ENCODE measurements at places on chromosomes 3 and 15.

- H3K27ac ChIP-seq: no peak overlapping the region
- no peaks in the 10 kb centered on the region for H3K27me3 ChIP-seq
- no peak for DNase-seq
- no peaks in the 10 kb centered on the region for H3K36me3 ChIP-seq
- no peak overlapping the region for H3K4me3 ChIP-seq
Observed at GRCh38 chr3:168083906-168084305, 11.8 kb downstream of the GOLIM4 start.

DNA sequence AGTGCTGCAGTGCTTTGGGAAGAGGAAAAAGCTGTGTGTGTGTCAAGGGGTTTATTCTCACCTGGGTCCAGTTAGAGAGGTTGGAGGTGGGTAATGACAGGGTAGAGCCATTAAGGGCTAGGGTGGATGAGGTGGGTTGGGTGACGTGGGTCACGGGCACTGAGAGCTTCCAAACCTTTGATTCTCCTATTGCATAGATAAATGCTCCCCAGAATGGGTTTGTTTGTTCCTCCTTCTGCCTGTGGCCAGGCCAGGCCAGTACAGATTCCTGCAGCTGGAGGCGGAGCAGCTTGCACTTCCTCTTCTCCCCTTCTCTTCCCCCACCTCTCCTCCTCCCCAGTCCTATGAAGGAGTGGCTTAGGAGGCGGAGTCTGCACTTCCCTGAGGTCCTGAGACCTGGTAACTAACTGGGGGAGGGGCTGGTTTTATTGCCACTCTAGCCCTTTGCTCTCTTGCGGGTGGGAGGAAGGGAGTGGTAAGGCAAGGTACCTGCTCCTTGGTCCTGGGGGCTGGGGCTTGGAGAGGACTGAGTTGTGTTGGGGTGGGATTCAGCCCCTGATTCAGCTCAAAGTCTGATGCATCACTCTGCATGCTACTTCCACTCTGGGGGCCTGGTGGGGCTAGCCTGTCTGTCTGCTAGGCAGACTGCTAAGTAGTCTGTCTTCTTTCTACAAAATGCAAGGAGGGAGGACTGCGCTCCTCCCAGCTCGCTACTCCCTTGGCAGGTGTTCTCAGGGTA lies 3.5 kb downstream of the SPINT1 start:
- peak overlapping the region; percentile 91 for H3K27ac ChIP-seq
- no peaks in the 10 kb centered on the region for H3K27me3 ChIP-seq
- H3K4me3 ChIP-seq: peak overlapping the region; percentile 59
- H3K36me3 ChIP-seq: no peaks in the 10 kb centered on the region

- H3K4me3 ChIP-seq: no peak overlapping the region
- H3K4me1 ChIP-seq: peaks cover 27% of the 10 kb centered on the region
- H3K27ac ChIP-seq: no peak overlapping the region
- DNase-seq: no peak
- H3K27me3 ChIP-seq: no peaks in the 10 kb centered on the region
Observed at GRCh38 chr3:155880286-155880685, 9.8 kb downstream of the GMPS start.

GRCh38 chr15:40471808-40472150 lies 995 bp downstream of the CHST14 start:
- no peak for DNase-seq
- H3K27me3 ChIP-seq: no peaks in the 10 kb centered on the region
- H3K36me3 ChIP-seq: no peaks in the 10 kb centered on the region
- peak overlapping the region; percentile 96 for H3K27ac ChIP-seq
- H3K4me3 ChIP-seq: peak overlapping the region; percentile 82
- H3K4me1 ChIP-seq: peaks cover 16% of the 10 kb centered on the region

GRCh38 chr3:41498847-41499246 lies 299.5 kb downstream of the CTNNB1 start:
- H3K27me3 ChIP-seq: no peaks in the 10 kb centered on the region
- H3K36me3 ChIP-seq: no peaks in the 10 kb centered on the region
- peaks cover 8% of the 10 kb centered on the region for H3K4me1 ChIP-seq
- no peak overlapping the region for H3K27ac ChIP-seq
- no peak for DNase-seq

DNA sequence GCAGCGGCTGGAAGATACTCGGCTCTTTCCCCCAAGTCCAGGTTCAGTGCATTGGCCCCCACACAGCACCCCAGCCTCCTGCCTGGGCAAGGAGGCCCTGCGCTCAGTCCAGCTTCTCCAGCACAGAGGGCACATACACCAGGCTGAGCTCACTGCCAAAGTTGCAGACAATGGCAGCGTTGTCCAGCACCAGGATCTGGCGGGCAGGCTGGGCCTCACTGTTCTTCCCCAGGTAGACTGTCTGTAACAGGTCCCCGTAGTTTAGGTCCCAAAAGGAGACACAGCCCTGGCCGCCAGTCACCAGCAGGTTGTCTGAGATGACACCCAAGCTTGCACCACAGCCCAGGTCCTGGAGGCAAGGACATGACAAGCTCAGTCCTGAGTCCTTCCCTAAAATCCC lies 32.9 kb downstream of the PTPN23 start:
- DNase-seq: no peak
- H3K4me3 ChIP-seq: no peak overlapping the region
- H3K4me1 ChIP-seq: no peaks in the 10 kb centered on the region
- peaks cover 64% of the 10 kb centered on the region for H3K36me3 ChIP-seq
- no peak overlapping the region for H3K27ac ChIP-seq

DNA sequence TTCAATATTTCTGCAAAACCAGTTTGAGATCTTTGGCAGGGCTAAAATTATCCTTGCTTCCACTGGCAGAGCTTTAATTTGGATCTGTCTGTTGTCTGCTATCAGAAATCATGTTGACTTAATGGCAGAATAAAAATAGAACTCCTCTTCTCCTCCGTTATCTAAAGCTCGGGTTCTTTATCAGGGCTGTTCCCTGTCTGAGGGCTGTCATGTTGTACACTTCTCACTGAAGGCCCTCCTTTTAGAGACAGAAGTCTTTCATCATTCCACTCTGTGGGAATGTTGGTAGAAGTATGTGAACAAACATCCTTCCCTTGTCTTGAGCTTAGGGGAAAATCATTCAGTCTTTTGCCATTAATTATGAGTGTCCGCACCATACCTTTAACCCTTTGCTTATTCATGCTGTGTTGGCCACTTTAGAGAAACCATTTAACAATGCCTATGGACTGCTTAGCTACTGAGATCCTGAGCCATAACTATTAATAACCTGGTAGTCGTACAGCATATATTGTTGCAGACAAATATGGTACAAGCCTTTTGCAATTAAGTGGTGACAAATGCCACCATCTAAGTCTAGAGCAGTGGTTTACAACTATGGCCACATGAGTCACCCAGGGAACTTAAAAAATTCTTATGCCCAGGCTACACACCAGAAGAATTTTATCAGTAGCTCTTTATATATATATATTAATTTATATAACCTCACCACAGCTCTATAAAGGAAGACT lies 226.0 kb upstream of the TPM1 start:
- no peaks in the 10 kb centered on the region for H3K4me1 ChIP-seq
- no peak overlapping the region for H3K27ac ChIP-seq
- H3K36me3 ChIP-seq: no peaks in the 10 kb centered on the region
- no peaks in the 10 kb centered on the region for H3K27me3 ChIP-seq
- no peak overlapping the region for H3K4me3 ChIP-seq

DNA sequence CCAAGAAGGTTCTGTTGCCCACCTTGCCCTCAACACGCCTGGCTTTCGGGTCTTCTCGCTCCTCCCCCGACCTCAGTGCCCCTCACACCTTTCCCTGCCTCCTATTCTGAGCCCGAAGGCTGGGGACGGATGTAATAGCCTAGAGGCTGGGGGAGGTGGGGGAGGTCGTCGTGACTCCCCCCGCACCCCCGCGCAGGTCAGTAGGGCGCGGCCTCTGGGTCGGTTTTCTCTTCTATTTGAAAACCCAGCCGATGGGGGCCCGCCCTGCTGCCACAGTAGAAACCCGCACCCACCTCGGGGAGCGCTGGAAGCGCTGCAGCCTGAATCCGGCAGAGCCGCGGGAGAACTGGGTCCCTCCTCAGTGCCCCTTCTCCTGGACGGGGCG lies 1.0 kb upstream of the RBPMS2 start:
- H3K27ac ChIP-seq: peak overlapping the region; percentile 87
- H3K27me3 ChIP-seq: no peaks in the 10 kb centered on the region
- no peaks in the 10 kb centered on the region for H3K36me3 ChIP-seq
- no peak for DNase-seq

GRCh38 chr3:74273555-74274402 lies 340.7 kb downstream of the CNTN3 start:
- DNase-seq: no peak
- no peaks in the 10 kb centered on the region for H3K36me3 ChIP-seq
- H3K4me1 ChIP-seq: no peaks in the 10 kb centered on the region
- H3K27ac ChIP-seq: no peak overlapping the region
- H3K27me3 ChIP-seq: no peaks in the 10 kb centered on the region

GRCh38 chr3:172315401-172316091 lies 132.7 kb downstream of the GHSR start:
- no peak for DNase-seq
- H3K27ac ChIP-seq: no peak overlapping the region

- H3K4me3 ChIP-seq: no peak overlapping the region
- H3K27ac ChIP-seq: no peak overlapping the region
- no peaks in the 10 kb centered on the region for H3K36me3 ChIP-seq
- DNase-seq: no peak
Observed at GRCh38 chr3:111519178-111519855, 22.7 kb upstream of the CD96 start.

DNA sequence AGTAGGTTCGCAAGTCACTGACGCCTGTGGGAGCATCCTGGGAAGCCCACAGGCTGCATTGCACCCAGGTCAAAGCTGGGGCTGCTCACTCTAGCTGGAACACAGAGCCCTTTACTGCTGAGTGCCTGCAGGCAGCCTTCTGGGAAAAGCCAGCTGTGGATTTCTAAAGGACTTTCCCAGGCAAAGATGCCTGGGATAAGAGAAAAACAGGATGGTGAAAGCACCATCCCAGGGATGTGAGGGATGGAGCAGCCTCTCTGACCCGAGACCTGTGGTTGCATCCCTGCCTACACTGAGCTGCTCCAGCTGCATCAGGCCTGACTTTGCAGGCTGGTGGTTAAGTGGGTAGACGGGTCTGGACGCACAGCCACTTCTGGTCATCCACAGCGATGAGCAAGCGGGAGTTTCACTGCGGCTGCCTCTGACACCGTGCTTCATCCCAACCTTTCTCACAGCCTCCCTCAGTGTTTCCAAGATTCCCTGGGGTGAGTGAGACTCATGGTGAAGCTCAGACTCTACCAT lies 52.5 kb upstream of the AMOTL2 start:
- H3K36me3 ChIP-seq: no peaks in the 10 kb centered on the region
- DNase-seq: no peak
- H3K4me1 ChIP-seq: no peaks in the 10 kb centered on the region
- no peaks in the 10 kb centered on the region for H3K27me3 ChIP-seq

DNA sequence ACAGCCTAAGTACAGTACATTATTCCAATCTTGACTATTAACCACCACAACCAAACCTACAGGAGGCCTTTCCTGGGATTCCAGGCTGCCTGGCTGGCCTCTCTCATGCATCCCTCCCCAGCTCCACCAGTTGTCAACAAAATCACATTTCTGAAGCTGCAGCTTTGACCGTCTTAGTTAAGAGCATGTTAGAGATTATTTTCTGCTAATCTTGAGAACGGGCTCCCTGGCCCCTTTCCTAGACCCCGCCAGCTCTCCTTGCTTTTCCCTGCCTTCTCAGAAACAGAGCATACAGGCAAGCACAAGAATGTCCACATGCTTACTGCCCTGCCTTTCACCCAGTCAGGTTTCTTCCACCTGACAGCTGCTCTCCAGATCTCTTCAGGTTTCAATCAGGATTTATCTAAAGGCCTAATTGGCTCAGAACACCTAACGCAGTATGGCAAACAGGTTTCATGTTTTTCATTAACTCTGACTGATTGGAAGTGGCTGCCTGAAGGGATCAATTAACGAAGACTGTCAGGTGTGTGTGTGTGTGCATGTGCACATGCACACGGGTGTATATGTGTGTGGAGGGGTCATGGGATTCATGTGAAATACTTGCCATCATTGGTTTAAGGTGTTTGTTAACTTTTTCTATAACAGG lies 12.3 kb downstream of the KY start:
- H3K27me3 ChIP-seq: no peaks in the 10 kb centered on the region
- H3K36me3 ChIP-seq: no peaks in the 10 kb centered on the region
- H3K27ac ChIP-seq: no peak overlapping the region
- H3K4me1 ChIP-seq: no peaks in the 10 kb centered on the region
- no peak for DNase-seq

GRCh38 chr3:178969004-178969700 lies 102.5 kb downstream of the ZMAT3 start:
- no peaks in the 10 kb centered on the region for H3K27me3 ChIP-seq
- H3K4me1 ChIP-seq: peaks cover 12% of the 10 kb centered on the region
- no peaks in the 10 kb centered on the region for H3K36me3 ChIP-seq
- no peak overlapping the region for H3K4me3 ChIP-seq
- DNase-seq: no peak

DNA sequence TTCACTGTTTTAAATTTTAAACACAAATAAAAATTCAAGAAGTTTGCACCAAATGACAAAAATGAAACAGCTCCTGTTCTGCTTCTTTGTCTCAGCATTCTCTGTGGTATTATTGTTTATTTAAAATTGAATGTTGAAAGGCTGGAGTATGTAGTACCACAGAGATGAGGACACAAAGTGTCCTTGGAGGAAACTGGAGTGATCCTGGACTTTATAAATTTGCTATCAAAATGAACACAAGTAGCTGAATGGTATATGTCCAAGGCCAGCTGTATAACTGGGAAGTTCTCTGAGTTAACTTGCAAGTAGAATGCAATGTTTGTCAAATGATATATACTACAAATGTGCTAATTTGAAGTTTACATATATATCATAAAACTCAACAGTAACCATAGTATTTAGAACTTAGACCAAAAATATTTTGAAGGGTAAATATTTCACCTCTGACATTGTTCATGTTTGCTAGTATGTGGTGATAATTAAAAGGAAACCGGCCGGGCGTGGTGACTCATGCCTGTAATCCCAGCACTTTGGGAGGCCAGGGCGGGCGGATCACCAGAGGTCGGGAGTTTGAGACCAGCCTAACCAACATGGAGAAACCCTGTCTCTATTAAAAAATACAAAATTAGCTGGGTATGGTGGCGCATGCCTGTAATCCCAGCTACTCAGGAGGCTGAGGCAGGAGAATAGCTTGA lies 12.3 kb downstream of the BTLA start:
- no peak overlapping the region for H3K4me3 ChIP-seq
- H3K27ac ChIP-seq: no peak overlapping the region
- H3K27me3 ChIP-seq: no peaks in the 10 kb centered on the region
- H3K36me3 ChIP-seq: no peaks in the 10 kb centered on the region
- no peaks in the 10 kb centered on the region for H3K4me1 ChIP-seq

- no peak overlapping the region for H3K27ac ChIP-seq
- H3K4me1 ChIP-seq: no peaks in the 10 kb centered on the region
- DNase-seq: no peak
- no peak overlapping the region for H3K4me3 ChIP-seq
Observed at GRCh38 chr3:10867384-10867783, 51.4 kb downstream of the SLC6A11 start.
